ENCODE measurements at places on chromosomes 4 and X. TPM values are rescaled to one million over a fixed set of nuclear protein-coding genes. Genes with fewer than 3 reads are reported as not detected.
A peak's percentile ranks its signal among the peaks of the same experiment; 100 is the strongest.

- no peak overlapping the region for H3K4me3 ChIP-seq
- H3K27ac ChIP-seq = no peak overlapping the region
- H3K4me1 ChIP-seq = no peaks in the 10 kb centered on the region
- peaks cover 15% of the 10 kb centered on the region for H3K36me3 ChIP-seq
- DNase-seq = no peak
Observed at GRCh38 chrX:72479324-72480274, 93.0 kb downstream of the HDAC8 start.

GRCh38 chr4:61245069-61245714, 45.1 kb downstream of the ADGRL3 start:
- no peaks in the 10 kb centered on the region for H3K27me3 ChIP-seq
- no peak for DNase-seq
- no peak overlapping the region for H3K27ac ChIP-seq
- no peak overlapping the region for H3K4me3 ChIP-seq
- no peaks in the 10 kb centered on the region for H3K36me3 ChIP-seq

- DNase-seq = no peak
- H3K36me3 ChIP-seq = no peaks in the 10 kb centered on the region
- H3K4me1 ChIP-seq = peaks cover 4% of the 10 kb centered on the region
- H3K27me3 ChIP-seq = no peaks in the 10 kb centered on the region
- no peak overlapping the region for H3K27ac ChIP-seq
- no peak overlapping the region for H3K4me3 ChIP-seq
Observed at GRCh38 chr4:13678186-13678924, 50.8 kb upstream of the BOD1L1 start.

DNA sequence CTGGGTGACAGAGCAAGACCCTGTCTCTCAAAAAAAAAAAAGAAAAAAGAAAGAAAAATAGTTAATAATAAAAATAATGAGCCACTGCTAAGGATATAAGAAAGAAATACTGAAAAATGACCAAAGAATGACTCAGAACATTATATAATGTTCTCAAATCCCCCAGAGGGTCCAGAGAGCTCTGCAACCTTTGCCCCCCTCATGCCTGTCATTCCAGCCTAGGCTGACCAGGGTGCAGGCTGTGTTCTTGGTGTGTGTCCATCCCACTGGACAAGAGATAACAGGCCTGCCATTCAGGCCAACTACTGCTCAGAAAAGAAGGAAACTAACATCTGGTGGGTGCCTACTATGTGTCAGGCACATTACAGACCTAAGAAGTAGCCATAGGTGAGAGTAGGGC, 72.7 kb upstream of the EDNRA start:
- no peaks in the 10 kb centered on the region for H3K36me3 ChIP-seq
- no peaks in the 10 kb centered on the region for H3K4me1 ChIP-seq
- H3K27me3 ChIP-seq = no peaks in the 10 kb centered on the region
- H3K27ac ChIP-seq = no peak overlapping the region
- no peak overlapping the region for H3K4me3 ChIP-seq

- H3K27ac ChIP-seq = peak overlapping the region; percentile 40
- peaks cover 4% of the 10 kb centered on the region for H3K27me3 ChIP-seq
- DNase-seq = no peak
- peaks cover 3% of the 10 kb centered on the region for H3K36me3 ChIP-seq
- H3K4me1 ChIP-seq = peaks cover 10% of the 10 kb centered on the region
- no peak overlapping the region for H3K4me3 ChIP-seq
Observed at GRCh38 chrX:389021-389441, 2.3 kb upstream of the PPP2R3B start.

- no peak overlapping the region for H3K4me3 ChIP-seq
- H3K27me3 ChIP-seq = no peaks in the 10 kb centered on the region
- no peaks in the 10 kb centered on the region for H3K36me3 ChIP-seq
Observed at GRCh38 chr4:125489952-125490690, 175.4 kb downstream of the FAT4 start.

DNA sequence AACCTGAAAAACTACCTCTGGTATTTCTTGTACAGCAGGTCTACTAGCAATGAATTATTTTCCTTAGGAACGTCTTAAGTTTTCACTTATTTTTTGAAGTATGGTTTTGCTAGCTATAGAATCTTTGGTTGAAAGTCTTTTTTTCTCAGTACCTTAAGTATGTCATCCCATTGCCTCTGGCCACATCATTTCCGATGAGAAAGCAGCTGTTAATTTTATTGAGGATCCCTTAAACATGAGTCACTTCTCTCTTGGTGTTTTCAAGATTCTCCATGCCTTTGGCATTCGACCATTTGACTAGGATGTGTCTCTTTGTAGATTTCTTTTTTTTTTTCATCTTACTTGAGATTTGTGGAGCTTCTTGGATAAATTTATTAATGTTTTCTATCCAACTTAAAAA, 803.8 kb upstream of the AMOT start:
- H3K4me3 ChIP-seq = no peak overlapping the region
- DNase-seq = no peak
- no peaks in the 10 kb centered on the region for H3K4me1 ChIP-seq
- no peaks in the 10 kb centered on the region for H3K27me3 ChIP-seq
- no peak overlapping the region for H3K27ac ChIP-seq

DNA sequence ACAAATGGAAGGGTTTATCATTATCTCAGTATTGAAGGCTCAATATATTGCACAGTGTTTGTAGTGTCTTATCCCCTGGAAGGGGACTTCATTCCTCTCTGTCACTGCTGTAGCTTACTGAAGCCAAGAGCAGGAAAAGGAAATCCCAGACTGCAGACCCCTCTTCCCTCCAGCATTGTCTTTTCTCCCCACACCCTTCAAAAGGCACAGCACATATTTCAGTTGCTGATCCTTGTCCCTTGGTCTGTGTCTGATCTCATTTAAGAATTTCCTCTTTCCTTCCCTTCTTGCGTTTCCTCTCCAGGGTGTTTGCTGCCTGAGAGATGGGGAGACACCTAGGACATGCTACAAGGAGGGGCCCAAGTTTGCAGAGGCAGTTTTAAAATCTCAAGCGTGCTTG, 40.1 kb downstream of the STIM2 start:
- H3K4me1 ChIP-seq = peaks cover 52% of the 10 kb centered on the region
- H3K36me3 ChIP-seq = peaks cover 30% of the 10 kb centered on the region
- H3K4me3 ChIP-seq = no peak overlapping the region
- peak overlapping the region; percentile 10 for H3K27ac ChIP-seq
- no peaks in the 10 kb centered on the region for H3K27me3 ChIP-seq

DNA sequence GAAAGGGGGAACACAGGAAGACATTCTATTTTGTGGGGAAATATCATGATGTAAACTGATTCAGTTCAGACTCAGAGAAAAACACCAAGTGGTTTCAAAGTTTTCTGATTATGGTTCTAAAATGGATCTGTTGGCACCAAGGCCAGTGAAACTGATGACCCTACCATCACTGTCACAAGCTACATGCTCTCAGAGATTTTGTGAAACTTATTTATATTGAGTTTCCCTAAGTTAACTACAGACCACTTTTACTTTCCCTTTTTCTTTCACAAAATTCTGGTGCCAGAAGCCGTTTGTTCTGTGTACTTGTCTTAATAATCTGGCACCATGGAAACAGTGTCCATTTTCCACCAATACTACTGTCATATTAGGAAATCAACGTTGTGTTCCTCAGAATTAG, 43.4 kb upstream of the CABS1 start:
- H3K27me3 ChIP-seq = no peaks in the 10 kb centered on the region
- H3K27ac ChIP-seq = no peak overlapping the region
- no peaks in the 10 kb centered on the region for H3K36me3 ChIP-seq

COX7B2 gene
- not detected for total RNA-seq

WDR17 gene
- 0.44 TPM for total RNA-seq

CTAG2 gene
- 30.3 TPM for total RNA-seq

MGARP gene
- total RNA-seq = 0.20 TPM

HSFX3 gene
- not detected for total RNA-seq
